ENCODE measurements at places on chromosomes 12 and 14. TPM values are rescaled to one million over a fixed set of nuclear protein-coding genes. Genes with fewer than 3 reads are reported as not detected.

- peak; percentile 45 for DNase-seq
Measured at GRCh38 chr14:64060648-64061096, 207.9 kb downstream of the SYNE2 start.

DNA sequence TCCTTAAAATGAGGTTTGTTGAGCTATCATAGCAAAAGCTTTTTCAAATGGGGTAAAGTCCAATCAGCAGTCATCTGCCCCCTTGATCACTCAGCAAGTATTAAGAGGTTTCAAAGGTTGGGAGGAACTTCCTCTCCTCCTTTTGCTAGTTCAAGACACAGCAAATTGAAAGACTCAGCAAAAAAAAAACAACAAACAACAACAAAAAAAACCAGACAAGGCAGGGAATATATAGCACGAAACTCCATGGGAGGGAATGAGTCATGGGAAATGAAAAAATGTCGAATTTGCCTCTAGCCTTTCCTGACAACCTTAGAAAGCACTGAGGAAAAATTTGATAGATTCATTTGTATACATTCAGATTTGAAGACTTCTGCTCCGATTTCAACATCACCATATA lies 1.6 kb upstream of the SLC7A8 start:
- no peak for DNase-seq

Gene POU6F1
- total RNA-seq: 5.1 TPM

DNA sequence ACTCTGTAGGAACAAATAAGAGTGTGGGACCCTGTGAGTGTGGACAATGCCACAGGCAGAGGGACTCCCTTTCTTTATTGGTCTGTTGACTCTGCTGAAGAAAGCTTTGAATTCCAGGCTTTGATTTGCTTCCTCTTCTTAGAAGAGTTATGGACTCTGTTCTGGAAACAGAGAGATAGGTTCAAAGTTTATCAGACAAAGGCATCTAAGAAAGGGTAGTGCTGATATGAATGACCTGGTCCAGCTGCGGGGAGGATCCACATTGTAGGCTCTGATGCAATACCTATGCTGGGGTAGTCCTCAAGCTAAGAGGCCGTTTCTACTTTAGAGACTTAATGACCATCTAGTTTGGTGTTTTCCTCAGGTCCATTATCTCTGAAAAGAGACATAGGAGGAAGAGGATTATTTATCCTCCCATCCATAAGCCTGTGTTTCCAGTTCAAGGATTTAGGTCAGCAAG lies 10.7 kb upstream of the IKZF4 start:
- DNase-seq: no peak

DNA sequence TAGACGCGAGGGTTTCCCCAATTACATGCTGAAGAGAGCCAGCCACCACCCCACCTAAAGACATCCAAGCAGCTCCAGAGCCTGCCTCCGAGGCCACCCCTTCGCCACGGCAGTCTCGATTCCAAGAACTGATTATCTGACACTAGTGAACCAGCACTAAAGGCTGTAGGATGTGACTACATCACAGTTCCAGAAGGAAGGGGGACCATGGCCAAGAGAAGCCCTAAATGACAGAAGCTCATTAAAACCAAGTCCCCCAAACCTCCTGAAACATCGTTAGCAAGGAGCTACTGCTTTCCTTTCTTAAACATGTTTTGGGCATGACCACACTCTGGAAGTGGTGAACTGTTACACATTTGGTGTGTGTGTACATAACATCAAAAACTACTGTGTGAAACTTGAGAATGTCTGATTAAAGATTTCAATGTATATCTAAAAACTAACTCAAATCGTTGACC lies 88.2 kb downstream of the DUSP16 start:
- no peak for DNase-seq

Gene CLEC14A
- 9.1 TPM for total RNA-seq

DNA sequence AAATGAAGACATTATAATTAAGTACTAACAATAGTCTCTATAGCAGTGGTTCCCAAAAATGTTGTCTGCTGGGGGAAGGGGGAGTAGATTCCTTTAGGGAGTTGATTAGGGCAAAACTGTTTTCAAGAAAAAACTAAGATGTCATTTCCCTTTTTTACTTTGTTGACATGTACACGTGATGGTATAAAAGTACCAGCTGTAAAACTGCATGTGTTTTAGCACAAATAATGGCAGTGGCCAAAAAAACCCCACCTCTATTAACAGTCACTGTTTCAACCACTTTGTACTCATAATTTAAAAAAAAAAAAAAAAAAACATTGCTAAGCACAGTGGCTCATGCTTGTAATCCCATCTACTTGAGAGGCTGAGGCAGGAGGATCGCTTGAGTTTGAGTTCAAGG lies 61.7 kb downstream of the PPP1R12A start:
- DNase-seq: no peak

DNA sequence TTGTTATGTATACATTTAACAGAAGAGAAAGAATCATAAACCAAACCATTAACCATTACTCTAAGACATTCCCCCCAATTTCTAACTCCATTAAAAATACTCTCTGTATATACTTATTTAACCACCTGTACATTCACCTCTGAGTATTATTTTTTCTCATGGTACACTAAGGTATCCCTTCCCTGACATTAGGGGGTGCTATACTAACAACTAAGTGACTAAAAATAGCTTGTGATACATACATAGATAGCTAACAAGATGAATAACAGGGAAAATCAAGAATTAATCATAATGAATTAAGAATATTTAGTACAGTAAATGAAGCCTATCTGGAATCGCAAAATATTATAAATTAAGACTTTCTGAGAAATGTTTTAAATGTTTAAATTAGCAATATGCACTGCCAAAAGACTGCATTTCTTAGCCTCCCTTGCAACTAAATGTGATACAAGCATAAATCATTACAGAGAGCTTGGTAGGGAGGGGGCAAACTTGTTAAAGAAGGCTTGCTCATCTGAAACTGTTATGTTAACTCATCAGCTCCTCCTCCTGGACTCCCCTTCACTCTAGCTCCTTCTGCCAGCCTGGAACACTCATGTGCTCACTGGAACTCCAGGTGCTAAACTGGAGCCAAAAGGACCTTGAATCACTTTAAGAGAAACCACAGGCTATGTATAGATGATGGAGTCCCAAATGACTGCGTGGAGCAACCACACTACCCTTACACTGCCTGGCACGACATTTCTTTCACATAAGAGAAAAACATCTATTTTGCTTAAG lies 14.9 kb downstream of the C2CD5 start:
- no peak for DNase-seq

Gene B3GNT4
- 0.26 TPM for total RNA-seq

Gene BMP4
- 15.6 TPM for total RNA-seq

Gene TSPAN19
- not detected for total RNA-seq

GRCh38 chr12:48198672-48198971 lies 4.5 kb downstream of the OR10AD1 start:
- peak; percentile 71 for DNase-seq

DNA sequence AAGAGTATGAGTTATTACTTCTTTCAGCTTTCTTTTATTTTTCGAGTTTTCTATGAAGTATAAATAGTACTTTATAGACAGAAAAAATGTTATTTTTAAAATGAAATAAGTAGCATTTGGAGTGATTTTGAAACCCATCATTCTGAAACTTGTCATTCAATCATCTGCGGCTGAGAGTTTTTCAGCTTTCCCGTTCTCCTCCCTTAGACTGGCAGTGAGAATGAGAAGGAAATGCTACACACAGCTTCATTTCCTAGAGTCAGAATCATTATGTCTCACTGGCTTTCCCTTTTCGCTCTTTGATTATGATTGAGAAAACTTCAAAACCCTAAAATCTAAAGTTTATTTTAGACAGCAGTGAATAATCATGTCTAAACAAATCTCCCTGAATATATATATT lies 33.7 kb upstream of the GNPNAT1 start:
- no peak for DNase-seq

GRCh38 chr14:102185360-102185759 lies 45.7 kb downstream of the WDR20 start:
- no peak for DNase-seq

DNA sequence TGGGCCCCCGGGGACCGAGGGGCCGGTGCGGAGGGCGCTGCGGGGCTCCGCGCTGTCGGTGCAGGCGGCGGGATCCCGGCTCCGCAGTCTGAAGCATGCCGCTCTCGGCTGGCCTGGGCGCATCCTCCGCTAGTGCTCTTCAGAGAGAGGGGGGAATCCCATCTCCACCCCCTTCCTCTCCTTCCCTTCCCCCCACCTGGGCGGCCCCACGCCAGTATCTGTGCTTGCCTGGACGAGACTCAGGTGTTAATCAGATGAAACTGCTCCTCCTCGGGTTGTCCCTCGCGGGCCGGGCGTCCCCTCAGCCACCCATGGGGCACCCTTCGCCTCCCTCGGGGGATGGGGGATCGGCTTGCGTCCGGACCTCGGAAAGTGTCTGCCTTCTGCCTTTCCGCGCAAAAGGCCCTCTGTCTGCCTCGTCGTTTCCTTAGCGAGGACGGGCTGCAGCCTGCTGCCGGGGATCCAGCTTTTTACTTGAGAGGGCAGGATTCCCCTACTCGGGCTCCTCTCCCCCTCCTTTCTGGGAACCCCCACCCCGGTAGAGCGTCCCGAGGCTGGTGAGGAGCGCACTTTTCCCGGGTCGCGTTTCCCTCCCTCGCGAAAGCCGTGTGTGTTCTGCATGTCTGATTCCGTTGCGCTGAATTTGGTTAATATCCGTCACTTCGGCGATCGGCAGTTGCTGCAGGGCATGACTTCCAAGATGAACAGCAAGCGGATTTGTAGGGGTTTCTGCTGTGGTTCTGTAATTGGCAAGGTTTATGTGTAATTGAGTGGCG lies 1.1 kb downstream of the GPHN start:
- DNase-seq: peak; percentile 59

DNA sequence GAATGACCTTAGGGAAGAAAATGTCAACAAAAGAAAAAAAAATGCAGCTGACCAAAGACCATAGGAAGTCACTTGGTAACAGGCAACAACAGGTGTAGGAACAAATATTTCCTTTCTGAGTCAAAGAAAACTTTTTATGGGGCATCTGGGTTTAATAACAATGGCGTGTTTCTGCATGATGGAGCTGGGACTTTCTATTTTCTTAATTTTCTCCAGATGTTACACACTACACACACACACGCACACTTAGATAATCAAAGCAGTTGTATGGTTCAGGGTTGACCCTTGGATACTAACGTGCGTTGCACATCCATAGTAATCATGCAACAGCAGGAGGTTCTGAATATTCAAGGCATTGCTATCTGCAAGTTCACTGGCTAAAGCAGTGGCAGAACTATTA lies 47.9 kb upstream of the NTF3 start:
- no peak for DNase-seq

Gene SSPN
- total RNA-seq: 42.7 TPM

- no peak for DNase-seq
Measured at GRCh38 chr12:60337839-60338549, 742.2 kb downstream of the SLC16A7 start.

- DNase-seq: no peak
Measured at GRCh38 chr14:61187196-61187905, 93.8 kb downstream of the TMEM30B start.

- peak; percentile 67 for DNase-seq
Measured at GRCh38 chr12:20716037-20716436, 20.9 kb downstream of the SLCO1C1 start.

Gene PZP
- total RNA-seq: 0.07 TPM

Gene TSHR
- total RNA-seq: not detected

Gene SCN8A
- total RNA-seq: 3.6 TPM

GRCh38 chr14:32618991-32619390 lies 289.9 kb downstream of the AKAP6 start:
- DNase-seq: no peak

- no peak for DNase-seq
Measured at GRCh38 chr12:88752183-88752582, 171.9 kb upstream of the KITLG start.

- no peak for DNase-seq
Measured at GRCh38 chr12:27143256-27144069, 61.1 kb upstream of the C12orf71 start.

- DNase-seq: no peak
Measured at GRCh38 chr14:22547948-22548750, 40.9 kb downstream of the DAD1 start.

Gene SIX6
- total RNA-seq: not detected

Gene SALL2
- 1.2 TPM for total RNA-seq

Gene GIT2
- 46.2 TPM for total RNA-seq

DNA sequence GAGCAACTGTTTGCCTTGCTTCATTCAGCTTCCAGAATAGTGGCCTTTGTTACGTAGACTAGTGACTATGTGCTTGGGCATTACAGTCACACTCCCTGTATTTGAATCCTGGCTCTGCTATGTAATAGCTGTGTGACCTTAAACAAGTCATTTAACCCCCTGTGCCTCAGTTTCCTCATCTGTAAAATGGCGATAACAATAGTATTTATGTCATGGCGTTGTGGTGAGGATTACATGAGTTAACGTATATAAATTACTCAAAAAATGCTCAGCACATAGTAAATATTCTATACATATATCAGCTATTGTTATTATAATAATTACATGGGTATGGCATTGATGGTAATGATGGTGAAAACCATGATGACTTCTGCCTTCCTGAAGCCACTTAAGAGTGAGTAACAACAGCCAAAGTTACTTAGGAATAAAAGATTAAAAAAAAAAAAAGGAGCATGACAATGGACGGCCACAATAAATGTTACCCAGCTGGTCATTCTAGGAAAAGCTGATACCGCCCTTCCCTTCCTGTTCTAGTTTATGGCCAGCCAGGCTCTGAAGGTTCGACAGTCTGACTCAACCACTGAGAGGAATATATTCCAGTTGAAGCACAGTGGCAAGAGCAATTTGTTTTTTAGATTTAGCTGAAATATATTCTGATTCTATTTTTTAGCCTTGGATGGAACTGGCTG lies 9.9 kb upstream of the ADIPOR2 start:
- DNase-seq: no peak

GRCh38 chr12:82176761-82177490 lies 181.3 kb downstream of the CCDC59 start:
- no peak for DNase-seq

Gene KLRG1
- 3.0 TPM for total RNA-seq

DNA sequence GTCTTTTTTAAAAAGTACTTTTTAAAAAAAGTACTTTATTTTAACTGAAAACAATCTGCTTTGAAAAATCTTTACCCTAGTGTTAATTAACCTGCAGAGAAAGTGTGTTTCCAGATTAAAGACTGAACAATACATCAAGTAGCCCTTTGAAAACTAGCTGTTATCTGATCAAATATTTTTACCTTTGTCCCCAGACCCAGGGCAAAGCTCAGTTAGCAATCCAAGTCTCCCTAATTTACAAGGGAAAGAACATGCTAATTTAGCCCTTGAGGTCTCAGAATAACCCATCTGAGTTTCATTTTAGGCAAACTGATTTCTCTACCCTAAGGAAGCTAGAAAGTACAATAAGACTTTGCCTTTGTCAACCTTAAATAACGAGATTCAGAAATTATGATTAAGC lies 91.2 kb downstream of the PPM1H start:
- no peak for DNase-seq

DNA sequence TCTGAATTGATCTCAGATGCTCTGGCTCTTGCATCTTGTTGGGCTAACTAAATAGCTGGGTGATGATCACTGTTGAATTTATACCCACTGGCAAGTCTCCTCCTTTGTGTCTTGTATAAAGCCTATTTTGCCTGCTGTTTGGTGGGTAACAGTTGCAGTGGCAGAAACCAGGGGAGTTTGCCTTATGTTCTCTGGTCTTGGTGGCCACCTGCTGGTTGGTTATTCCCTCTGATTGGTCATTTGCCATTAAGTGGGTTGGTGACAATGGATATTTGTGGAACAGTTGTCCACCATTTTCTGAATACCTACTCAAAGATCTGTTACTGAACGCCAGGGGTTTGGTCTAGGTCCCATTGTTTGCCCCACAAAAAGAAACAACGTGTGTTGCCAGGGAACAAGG lies 52.1 kb downstream of the AVPR1A start:
- DNase-seq: no peak

GRCh38 chr14:52961060-52961639 lies 10.3 kb upstream of the FERMT2 start:
- peak; percentile 30 for DNase-seq
